Omental fat pad (tissue), 4 donors: ENCODE measurements at places on chromosomes 12 and 14. TPM values are rescaled to one million over a fixed set of nuclear protein-coding genes. Genes with fewer than 3 reads are reported as not detected.

DNA sequence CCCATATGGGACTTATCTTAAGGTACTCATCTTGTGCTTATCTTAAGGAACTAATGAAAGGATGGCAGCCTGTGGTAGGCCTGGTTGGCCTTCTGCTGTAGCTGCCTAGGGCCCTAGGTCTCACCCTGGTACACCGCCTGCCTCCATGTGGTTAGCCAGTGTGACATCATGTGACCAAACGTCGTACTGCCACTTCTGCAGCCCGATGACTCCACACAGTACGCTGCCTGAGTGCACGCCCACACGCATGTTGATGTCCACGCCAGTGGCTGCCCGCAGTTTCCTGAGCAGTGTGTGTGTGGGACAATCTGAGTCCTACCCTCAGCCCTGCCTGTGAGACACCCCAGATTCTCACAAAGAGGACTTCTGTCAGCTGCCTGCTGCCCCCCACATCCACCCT, 5.1 kb downstream of the ADCY4 start:
- DNase-seq, result no peak

Gene DLK1
- total RNA-seq, result not detected

- DNase-seq, result no peak
Measured at GRCh38 chr12:3201339-3202051, 124.3 kb downstream of the TSPAN9 start.

Gene TTC9
- total RNA-seq, result 1.1 TPM

Gene PLBD1
- 18.3 TPM for total RNA-seq

Gene SMIM41
- 1.1 TPM for total RNA-seq

- no peak for DNase-seq
Measured at GRCh38 chr12:106671840-106672239, 89.0 kb downstream of the RFX4 start.

DNA sequence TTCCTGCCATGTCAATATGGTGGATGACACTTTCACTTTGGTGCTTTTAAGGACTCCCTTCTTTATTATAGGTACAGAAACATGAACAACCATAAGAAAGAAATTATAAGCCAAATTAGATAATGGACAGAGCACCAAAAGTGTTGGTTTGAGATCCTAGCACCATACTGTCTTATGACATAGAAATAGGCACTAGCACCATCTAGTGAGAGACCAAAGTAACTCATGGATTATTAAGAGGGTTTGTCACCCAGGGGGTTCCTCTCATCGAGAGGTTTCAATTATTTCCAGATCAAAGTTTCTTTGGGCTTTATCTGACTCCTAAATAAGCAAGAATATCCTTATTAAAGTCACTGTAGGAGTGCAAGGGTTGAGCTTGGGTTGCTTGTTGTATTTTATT, 153.0 kb upstream of the DIO2 start:
- no peak for DNase-seq

DNA sequence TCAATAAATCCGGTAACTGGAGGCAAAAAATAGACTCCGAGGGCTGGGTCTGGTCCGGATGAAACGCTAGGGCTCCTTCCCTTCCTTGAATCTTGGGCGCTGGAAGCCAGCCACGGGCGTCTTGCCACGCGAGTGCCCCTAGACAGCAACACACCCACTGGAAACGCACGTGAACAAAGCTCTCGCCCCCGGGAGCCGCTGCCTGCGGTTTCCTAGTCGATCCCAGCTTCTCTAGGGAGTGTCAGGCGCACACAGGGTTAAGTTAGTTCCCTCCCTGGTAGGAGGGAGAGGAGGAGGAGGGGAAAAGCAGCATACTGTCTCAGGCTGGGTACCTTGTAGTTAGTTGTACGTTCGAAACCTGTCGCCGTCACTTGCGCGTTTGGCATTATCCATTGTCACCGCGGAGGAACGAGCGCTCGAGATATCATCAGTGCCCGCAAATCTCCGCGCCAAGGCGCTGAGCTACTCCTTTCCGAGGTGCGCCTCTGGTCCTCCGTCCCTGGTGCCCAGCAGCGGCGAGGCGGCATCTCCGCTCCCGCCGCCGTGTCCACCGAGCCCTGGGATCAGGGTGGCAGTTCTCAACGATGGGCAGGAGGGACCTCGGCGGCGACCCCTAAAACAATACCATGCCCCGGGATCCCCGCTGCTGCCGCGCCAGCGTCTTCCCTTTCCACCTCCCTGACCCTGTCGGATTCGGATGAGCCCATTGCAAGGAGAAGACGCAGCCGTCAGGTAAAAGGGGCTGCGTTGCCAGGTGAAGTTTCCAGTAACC, at the start of gene FLRT2:
Gene FLRT2 (plus strand): TSS at position 342 of the 772 bp plus-strand sequence. CDS start 91,371 bp downstream, outside the sequence.
- DNase-seq, result no peak

- DNase-seq, result no peak
Measured at GRCh38 chr12:124681779-124682391, 114.5 kb upstream of the NCOR2 start.

Gene VRTN
- not detected for total RNA-seq

Gene WNT5B
- 3.6 TPM for total RNA-seq

DNA sequence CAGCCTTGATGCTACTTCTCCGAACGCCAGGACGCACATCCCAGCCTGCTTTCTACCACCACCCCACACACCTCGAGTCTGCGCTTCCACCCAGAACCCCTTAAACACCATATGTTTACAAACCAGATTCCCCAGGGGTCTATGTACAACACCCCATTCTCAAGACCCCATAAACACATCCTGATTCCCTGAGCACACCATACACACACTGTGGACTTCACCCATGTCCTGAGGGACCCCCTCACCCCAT, 733 bp downstream of the TTC7B start:
- no peak for DNase-seq

Gene GPR162
- 2.8 TPM for total RNA-seq

DNA sequence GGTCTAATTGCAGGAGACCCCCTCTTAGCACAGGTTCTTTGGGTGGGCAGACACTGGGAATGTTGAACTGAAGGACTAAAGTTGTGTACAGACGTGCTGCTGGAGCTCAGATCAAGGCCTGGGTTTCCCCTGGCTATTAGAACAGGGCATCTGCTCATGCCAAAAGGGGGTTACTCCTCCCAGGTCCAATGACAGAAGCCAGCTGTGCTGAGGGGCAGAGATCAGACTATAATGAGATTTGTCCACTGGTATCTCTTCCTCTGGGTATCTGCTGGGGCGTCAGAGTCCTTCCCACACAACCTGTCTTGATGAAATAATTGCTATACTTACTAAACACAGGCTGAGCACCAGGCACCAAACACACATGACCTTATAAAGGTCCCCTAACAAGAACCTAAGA, 42.6 kb downstream of the LTBP2 start:
- DNase-seq, result no peak

DNA sequence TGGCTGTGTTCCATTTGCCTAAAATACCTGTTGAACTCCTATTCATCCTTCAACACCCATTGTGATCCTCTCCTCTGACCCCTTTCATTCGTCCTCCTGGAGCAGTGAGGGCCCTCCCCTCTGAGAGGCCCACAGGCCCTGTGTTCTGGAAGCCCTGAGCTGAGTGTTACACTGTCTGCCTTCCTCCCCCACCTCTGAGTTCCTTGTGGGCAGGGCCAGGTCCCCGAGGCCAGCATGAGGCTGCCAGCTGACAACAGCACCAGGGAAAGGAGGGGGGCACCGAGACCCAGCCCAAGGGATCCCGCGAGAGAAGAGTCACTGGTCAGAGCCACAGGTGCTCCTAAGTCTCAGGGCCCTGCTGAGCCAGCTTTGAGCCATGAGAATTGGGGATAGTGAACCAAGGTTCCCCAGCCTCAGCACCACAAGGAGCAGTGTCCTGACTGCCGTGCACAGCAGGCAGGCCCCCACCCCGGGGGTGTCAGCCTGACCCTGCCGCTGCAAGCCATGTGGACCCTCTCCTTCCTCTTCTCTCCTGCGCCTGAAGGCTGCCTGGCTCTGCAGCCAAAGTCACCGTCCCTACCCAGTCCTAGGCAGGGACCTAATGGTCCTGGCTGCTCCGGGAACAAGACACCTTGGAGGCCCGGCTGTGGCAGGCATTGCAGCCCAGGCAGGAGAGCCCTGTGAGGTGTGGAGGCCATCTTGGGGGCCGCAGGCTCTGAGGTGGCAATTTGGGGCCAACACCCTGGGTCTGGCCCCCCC, 52.5 kb downstream of the BEGAIN start:
- DNase-seq, result peak; percentile 8

GRCh38 chr14:93023802-93024434, 91.8 kb downstream of the ITPK1 start:
- no peak for DNase-seq

DNA sequence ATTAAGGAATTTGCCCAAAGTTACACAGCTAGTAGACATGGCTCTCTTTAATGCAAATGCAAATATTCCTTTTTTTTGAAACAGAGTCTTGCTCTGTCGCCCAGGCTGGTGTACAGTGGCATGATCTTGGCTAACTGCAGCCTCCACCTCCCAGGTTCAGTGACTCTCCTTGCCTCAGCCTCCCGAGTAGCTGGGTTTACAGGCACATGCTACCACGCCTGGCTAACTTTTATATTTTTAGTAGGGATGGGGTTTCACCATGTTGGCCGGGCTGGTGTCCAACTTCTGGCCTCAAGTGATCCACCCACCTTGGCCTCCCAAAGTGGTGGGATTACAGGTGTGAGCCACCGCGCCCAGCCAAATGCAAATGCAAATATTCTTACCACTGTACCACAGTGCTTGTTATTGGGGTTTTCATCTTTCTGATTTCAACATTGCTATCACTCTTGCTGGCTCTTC, 24.5 kb upstream of the HIGD1C start:
- DNase-seq, result no peak

DNA sequence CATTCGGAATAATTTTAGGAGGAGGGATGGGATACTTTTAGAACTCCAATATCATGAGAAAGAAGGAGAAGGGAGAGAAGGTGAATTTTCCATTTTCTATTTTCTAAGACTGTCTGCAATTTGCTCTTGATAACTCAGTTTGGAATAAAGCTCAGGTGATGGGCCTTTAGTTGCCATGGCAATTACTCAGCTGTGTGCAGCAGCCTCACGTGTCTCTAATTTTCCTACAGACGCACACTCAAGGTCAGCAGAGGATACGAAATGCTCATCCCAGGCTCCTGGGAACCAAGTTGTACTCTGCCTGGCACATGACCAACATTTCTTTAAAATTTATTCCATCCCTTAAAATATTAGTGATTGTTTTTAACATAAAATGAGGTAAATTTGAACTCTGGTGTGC, 76.7 kb downstream of the TTC8 start:
- no peak for DNase-seq

DNA sequence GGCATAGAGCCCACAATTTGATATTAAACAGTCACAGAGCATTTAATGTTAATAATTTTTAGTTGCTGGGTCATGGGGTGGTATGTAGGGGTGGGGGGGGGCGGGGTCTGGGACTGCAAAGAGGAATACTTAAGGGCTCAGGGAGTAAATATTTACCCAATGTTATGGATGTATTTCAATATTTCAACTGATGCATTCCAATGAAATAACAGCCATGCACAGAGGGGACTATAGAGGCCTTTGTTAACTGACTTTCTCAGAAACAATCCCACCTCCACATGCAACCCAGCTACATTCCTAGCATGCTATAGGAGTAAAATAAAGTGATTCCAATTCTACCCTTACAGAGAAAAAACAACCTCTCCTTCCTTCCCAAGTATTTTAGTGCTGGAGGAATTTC, 7.9 kb upstream of the BBS10 start:
- no peak for DNase-seq

DNA sequence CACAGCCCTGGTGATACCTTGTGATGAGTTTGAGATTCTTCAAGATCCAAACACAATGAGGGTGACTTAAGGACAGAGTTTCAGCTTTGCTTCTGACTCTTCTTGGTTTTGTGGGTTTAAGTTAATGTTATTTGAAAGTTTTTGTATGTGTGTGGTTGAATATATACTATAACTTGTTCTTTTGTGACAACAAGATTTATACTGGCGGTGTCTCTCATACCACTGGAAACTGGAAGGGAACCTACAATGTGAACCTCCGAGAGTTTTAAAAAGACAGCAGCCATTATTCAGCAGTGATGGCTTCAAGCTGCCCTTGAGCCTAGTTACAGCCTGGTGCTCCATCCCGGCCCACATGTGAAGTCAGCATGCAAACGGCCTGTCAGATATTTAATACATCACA, 87.9 kb upstream of the IGF1 start:
- no peak for DNase-seq

DNA sequence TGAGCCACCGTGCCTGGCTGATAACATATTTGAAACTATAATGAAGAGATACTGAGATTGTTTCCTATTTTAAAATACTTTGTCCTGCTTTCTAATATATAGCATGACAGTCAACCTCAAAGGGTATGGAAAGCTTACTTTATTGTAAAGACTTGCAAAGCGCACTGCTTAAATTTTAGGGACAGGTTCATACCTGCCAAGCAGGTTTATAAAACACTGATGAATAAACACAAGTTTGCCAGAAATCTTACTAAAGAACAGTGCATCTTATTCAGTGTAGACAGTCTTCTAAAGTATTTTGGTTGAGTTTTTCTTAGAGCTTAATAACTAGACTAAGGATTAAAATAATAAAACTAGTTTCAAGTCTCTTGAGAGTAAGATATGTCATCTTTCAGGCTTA, 4.8 kb downstream of the C12orf71 start:
- DNase-seq, result no peak

Gene CCDC38
- not detected for total RNA-seq

Gene ACOT6
- not detected for total RNA-seq

Gene CLMN
- 35.3 TPM for total RNA-seq

DNA sequence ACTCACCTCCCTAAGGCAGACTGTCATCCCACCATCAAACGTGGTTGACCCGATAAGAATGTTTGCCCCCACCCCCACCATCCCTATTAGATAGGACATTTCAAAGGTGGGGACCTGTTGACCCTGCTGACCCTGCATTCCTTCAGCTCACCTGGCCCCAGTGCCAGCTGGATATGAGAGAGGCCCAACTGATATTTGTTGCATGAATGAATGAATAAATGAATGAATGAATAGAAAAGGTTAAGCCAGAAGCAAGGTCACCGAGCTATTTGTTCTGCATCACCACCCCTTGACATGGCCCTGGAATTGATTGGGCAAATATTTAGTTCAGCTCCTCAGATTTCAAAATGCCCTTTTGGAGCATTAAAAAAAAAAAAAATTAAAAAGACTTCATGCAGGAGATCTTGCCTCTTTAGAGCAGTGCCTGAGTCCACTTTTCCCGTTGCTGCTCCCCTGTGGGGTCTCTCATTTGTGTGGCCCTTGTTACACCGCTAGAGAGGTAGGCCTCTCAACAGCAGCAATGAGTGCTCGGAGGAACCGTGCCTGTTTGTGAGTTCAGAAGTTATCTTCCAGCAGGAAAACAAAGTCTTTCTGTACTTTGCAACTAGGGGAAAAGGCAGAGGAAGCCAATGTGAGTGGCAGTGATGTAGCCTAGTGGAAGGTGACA, 8.5 kb upstream of the SERPINA5 start:
- DNase-seq, result peak; percentile 1

DNA sequence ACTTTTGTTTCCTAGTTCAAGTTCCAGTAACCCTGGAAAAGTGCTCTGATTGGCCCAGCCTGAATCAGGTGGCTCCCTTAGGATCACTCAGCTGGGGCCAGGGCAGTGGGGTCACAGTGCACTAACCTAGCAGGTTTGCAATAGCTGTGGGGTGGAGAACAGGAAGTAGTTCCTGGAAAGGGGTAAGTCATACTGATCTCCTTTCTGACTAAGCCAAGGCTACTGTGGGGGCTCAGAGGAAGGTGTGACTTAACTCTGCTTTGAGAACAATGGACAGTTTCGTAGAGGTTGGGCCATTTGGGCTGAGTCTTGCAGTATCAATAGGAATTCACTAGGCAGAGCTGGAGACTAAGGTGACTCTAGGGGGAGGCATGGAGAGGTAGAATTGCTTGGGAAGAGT, 89.4 kb downstream of the KIF26A start:
- no peak for DNase-seq
